ENCODE measurements at places on chromosomes 4 and X.

- DNase-seq, result peak; percentile 39
Measured at GRCh38 chr4:183443655-183444213, 702 bp upstream of the CDKN2AIP start.

DNA sequence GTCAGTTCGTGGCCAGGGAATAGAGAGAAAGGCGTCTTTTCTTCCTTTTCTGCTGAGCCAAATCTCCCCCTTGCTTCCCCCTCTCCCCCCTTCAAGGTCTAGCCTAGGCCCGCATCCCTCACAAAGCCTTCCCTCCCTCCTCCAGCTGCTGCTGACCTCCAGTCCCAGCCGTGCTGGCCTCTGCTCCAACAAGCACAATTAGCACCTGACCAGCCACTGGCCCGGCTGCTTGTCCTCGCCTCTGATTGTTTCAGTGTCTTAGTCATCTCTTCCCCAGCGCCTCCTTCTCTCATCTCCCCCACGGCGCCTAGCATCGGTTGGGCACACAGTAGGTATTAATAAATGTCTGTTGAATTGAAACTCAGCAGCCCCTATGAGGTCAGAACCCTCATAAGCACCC, 4.2 kb downstream of the ELF4 start:
- no peak for DNase-seq

GRCh38 chrX:69268611-69269010, 103.4 kb upstream of the PJA1 start:
- no peak for DNase-seq

GRCh38 chr4:91198951-91199350, 1071.8 kb downstream of the CCSER1 start:
- no peak for DNase-seq

- DNase-seq, result no peak
Measured at GRCh38 chr4:1183985-1184773, 11.8 kb upstream of the SPON2 start.

DNA sequence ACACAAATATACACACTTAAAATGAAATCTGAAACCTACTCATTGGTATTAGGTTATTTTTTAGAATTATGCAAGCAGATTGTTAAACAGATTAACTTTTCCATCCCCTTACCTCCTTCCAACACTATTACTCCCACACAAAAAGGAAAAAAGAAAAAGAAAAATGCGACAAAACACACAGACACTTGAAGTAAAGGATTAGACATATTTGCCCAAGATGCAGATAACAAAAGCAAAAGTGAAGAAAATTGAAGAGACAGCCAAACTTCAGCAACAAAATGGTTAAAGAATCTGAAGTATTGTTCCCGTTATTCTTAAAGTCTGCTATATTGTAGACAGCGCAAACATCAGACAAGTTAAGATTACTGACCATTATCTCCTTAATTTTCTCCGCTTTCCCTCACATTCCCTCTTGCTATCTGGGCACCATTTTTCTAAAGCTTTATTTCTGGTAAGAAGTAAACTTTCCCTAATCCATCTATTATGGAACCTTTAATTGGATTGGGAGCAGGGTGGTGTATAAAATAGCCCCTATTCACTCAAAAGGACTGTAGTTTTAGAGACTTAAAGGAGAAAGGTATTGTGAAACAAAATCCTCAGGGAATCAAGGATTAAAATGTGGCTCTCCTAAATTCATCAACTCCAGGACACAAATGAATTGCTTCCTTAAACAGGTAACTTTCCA, 34.7 kb upstream of the MAB21L2 start:
- no peak for DNase-seq

Data from activated CD4-positive, alpha-beta T cell treated with anti-CD3 and anti-CD28 coated beads, Interleukin-2, Interleukin-4, amounts not matched to agents 100 ng/mL and 50 ng/mL, durations not matched to agents 16 hours and 8 hours (primary cell).